ENCODE measurements at places on chromosomes 16 and 17.
A peak's percentile ranks its signal among the peaks of the same experiment; 100 is the strongest.

DNA sequence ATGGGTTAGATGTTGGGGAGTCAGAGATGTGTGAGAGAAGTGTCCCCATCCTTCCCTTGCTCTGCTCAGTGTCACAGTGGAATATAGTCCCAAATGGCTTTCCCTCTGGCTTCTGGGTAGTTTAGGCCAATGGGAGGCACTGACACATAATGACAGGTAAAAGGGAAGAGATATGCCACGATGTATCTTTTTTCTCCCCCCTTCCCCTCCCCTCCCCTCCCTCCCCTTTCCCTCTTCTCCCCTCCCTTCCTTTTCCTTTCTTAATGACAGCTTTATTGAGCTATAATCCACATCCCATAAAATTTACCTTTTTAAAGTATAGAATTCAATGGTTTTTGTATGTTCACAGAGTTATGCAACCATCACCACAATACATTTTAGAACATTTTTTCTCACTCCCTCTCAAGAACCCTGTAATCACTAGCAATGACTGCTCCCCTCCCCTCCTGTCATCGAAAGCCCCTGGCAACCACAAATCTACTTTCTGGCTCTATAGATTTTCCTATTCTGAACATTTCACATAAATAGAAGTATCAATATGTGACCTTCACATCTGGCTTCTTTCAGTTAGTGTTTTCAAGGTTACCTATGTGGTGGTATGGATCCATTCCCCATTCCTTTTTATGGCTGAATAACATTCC lies 617 bp upstream of the CCR7 start:
- DNase-seq = no peak

GRCh38 chr17:75238684-75239191 lies 22.7 kb downstream of the GGA3 start:
- peak; percentile 87 for DNase-seq

DNA sequence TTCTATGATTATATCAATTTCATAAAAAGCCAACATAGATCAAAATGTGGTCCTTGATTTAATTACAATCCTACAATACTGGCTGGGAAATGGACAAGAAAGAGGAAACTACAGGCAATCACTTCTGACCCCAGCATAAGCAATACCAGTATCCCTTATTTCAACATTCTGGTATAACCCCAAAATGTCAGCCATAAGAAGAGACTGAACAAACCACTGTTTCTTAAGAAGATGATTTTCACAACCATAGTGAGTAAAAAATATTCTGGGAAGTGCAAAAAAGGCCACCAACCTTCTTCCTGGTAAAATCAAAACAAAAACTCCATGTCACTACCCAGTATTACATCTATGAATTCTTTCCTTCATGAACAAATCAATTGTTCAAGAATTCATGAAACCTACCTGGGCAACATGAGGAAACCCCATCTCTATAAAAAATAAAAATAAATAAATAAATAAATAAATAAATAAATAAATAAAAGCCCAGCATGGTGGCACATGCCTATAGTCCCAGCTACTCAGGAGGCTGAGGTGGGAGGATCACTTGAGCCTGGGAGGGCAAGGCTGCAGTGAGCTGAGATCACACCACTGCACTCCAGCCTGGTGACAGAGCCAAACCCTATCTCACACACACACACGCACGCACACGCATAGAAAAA lies 7.5 kb downstream of the N4BP1 start:
- DNase-seq = no peak

DNA sequence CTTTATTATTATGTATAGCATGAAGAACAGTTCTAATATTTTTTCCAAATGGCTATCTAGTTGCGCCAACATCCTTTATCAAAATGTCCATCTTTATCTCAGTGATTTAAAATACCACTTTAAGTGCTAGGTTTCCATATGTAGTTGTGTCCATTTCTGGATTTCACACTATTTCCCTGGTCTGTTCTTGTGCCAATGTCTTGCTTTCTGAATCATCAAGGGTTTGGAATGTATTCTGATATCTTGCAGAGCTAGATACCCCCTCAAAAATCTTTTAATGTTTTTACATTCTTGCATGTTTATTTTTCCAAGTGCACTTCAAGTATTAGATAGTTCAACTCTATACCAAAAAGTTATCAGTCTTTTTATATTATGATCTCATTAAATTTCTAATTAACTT lies 14.3 kb downstream of the MBTD1 start:
- DNase-seq = no peak

DNA sequence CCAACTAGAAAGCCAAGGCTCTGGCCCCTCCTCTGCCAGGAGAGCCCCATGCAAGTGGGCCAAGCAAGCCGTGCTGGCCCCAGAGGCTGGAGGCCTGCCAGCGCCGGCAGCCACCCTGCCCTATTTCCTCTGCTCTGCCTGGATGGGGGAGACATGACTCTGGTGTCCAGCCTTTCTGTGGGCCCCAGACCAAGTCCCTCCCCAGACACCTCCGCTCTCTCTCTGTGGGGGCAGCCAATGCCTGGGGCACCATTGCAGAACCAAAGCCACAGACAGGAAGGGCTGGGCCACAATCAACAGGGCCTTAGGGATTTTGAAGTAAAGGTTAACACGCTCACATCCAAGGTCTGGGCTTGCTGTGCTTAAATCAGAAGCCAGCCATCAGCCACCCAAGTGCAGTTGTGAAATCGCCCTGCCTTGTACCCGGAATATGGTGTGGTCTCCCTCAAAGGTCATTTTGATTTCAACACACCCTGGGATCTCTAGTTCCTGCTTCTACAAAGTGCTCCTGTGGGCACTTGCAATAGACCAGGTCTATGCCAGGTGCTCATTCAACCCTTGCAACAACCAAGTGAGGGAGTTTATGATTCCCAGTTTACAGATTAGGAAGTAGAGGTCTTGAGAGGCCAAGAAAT lies 63.5 kb upstream of the TEX2 start:
- no peak for DNase-seq

DNA sequence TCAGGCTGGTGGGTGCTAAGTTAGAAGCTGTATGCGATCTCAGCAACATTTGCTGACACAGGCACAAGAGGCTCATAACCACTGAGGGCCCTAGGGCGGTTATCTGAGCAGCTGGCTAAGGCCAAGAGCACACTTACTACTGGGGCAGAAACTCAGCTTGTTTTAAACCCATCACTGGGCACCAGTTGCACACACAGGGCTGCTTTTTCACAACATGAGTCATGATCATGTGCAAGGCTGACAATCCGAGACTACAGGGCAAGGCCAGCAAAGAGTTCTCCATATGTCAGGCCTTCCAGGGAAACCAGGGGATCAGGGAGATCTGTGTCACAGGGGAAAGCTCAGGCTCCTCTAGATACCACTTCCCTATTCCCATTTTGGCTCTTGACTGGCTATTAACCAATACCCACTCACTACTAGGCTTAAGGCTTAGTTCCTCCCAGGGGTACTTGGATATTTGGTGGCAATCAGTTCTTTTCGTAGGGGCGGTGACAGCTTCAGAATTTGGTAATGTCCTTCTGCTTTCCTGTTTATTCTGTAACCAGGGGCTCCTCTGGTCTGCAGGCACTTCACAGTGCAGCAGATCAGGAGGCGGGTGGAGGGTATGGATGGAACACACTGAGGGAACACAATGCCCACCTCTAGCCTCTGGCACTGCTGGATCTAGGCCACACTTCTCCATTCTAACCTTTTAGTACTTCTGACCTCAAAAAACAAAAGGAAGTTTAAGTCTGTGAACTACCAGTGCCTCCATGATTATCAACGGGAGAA lies 44.9 kb upstream of the ERN1 start:
- no peak for DNase-seq

GRCh38 chr16:56264609-56264972 lies 73.3 kb downstream of the GNAO1 start:
- DNase-seq = no peak

DNA sequence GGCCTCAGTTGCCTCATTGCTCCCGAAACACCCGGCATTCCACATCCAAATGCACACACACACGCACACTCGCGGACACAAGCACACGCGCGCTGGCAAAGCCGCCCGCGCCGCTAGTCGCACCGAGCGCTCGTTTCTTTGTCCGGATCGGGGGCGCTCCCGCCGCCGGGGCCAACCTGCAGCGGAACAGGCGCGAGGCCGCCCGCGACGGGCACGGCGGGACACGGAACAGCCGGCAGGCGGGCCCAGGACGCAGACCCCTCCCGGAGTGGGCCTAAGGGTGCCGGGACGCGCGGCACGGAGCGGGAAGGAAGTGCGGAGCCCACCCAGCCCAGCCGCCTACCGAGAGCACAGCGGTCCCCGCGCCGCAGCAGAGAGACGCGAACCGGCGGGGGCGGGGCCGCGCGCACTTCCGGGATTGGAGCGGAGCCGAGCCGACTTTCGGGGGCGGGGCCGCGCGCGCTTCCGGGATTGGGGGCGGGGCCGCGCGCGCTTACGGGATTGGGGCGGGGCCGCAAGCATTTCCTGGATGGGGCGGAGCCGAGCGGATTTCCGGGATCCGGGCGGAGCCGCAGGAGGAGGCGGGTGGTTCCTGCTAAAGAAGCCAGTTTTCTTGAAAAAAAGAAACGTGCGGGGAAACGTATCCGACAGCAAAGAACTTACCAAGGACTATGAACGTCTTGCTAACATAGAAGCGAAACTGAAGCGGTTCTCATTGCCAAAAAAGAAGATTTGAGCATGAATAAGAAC lies at the start of gene CYBC1:
TSS of gene CYBC1 (minus strand) at position 396 of the 750 bp plus-strand sequence. CDS start 1,498 bp downstream, outside the sequence.
- peak; percentile 96 for DNase-seq

DNA sequence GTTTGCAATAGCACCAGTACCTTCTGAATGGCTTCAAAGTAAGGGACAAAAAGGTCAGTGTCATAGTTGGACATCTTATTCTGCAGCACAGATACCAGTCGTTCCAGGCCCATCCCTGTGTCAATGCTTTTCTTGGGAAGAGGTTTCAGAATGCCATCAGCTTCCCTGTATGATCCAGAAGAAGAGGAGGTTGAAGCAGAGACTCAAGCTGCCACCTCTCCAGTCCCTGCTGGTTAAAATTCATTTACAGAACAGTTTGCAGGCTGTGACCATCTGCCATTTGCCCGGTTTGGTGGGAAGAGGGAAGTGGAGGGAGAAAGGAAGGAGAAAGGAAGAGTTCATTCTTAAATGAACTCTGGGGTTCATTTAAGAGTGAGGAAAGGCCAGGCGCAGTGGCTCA lies 18.4 kb upstream of the EXOSC6 start:
- no peak for DNase-seq

DNA sequence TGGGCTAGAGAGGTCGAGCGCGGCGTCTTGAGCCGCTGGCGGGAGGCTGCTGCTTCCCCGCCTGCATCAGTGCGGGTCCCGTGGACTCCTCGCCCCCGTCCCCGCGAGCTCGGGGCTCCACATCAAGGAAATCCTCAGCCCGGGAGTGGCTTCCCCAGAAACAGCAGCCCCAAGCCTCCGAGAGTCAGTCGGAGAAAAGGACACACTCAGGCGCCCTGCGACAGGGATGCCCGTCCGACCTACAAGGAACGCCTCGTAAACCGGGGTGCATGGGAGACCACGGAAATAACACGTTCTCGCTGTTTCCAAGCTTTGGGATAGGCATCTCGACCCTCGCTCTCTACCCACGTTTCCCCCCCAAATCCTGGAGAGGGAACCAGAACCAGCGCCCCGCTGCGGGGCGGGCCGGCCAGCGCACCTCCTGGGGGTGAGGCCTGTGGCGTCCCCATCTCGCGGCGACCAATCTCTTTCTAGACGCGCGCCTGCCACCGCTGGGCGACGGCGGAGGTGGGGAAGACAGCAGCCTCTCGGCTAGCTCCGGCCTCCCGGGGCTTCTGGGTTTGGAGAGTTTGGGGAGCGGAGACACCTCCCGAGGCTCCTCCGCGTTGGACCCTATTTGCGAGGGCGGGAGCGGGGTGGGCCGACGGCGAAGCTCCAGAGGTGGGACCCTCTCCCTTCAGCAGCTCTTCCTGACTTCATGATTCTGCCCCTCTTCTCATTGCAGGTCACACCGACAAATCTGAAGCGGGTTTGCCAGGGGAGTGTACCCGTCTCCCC lies 759 bp upstream of the TP53I13 start:
- DNase-seq = peak; percentile 81

All from urothelium cell line (cell line).